Stimulated activated CD4-positive, alpha-beta T cell treated with anti-CD3 and anti-CD28 coated beads, TNF-alpha, amount 100 ng/mL, for 4 hours (primary cell): ENCODE measurements at places on chromosomes 7 and 10.

- no peak for DNase-seq
Observed at GRCh38 chr10:10587744-10588393, 429.8 kb upstream of the CELF2 start.

DNA sequence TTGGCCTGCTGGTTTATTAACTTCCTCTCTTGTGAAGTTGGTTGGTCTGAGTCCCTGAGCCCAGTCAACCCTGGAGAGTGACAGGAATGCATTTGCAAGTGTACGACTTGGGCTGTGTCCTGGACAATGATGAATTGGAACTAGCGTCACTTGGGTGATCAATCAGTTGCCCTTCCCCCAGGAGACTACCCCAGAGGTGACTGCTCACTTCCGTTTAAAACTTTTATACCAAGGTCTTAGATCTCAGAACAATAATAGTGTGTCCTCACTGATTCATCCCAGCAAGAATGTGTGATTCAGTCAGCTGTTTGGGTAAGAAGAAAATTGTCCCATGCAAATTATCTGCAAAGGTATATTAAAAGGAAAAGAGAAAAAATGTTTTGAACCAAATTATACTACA is 102.9 kb upstream of the ARMC3 start:
- DNase-seq, result no peak

GRCh38 chr10:60810437-60811182 is 32.3 kb downstream of the CDK1 start:
- no peak for DNase-seq

GRCh38 chr10:34323192-34323591 is 491.9 kb downstream of the PARD3 start:
- no peak for DNase-seq

- no peak for DNase-seq
Observed at GRCh38 chr7:19224951-19225350, 79.7 kb upstream of the FERD3L start.

- DNase-seq, result no peak
Observed at GRCh38 chr7:40232242-40232893, 97.6 kb downstream of the SUGCT start.

DNA sequence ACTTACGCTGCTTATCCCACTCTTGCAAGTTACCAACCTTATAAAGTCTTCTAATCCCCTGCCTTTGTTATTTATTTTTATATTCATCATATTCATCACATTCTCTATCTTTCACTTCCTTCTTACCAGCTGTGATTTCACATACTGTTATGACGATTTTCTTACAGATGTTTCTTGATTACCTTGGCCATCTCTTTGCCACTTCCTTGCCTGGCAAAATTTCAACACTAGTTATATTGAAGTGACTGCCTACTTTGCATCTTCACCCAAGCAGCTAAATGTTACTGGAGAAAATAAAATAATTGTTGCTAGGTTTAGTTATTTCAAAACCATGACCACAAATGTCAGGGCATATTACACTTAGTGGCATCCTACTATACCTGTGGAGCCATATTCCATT is 8.8 kb upstream of the STEAP4 start:
- no peak for DNase-seq

GRCh38 chr10:106114656-106115186 is 1049.8 kb downstream of the SORCS1 start:
- DNase-seq, result no peak

DNA sequence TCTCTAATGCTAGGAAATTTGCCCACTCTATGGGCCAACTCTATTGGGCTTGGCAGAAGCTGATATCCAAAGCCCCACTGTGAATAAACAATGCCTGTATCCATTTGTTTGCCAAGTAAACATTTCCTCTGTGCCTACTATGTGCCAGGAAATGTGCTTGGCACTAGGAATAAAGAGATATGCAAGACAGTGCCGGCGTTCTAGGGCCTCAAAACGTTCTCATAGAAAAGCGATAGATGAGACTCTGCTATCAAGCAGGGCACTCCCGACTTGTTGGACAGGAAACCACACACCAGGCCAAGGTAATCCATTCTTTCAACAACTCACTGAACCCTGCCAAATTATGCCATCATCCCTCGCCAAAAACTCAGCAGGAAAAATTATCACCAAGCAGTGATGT is 196.7 kb downstream of the IPMK start:
- DNase-seq, result no peak

DNA sequence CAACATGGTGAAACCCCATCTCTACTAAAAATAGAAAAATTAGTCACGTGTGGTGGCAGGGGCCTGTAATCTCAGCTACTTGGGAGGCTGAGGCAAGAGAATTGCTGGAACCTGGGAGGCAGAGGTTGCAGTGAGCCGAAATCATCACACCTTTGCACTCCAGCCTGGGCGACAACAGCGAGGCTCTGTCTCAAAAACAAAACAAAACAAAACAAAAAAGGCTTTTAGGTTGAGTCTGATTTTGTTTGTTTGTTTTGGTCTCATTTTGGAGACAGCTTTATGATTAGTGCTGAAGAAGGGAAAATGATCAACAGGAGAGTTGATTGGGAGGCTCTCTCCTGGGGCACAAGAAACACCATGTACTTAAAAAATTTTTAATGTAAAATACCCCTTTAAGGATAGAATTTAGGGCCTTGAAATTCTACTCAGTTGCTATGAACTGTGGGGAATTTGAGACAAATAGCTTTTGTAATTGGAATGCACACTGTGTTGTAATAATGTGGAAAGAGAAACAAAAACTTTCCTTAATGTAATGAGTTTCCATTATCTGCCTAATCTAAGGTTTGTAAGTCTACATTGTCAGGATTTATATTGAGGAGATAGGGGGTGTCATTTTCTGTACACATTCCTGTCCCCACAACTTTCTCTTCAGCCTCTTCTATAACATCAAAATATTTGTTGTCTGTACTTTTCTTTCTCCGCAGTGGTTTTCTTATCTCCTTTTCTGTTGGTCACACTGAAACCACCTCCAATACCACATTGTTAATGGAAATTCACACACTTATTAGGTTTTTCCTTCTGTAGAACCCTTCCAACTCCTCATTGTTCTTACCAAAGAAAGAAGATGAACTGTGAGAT is 41.3 kb downstream of the ARID5B start:
- no peak for DNase-seq

- no peak for DNase-seq
Observed at GRCh38 chr7:153087498-153087897, 327.9 kb downstream of the ACTR3B start.

DNA sequence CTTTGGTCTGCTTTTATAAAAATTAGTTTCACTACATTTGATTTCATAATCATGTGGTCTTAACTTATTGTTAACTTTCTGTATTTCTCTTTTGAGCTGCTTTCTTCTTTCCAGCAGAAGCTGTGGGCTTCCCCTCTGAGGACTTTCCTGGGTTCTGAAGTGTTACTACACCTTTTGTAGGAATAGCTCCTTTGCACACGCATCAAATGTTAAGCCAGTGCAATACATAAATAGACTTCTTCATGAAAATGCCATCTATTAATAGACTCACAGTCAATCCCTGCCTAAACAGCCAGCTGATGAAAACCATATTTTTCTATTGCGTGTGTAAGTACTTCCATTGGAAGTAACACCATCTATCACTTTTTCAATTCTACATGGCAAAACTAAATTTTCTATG is 1.5 kb downstream of the ABCB4 start:
- DNase-seq, result no peak

- DNase-seq, result no peak
Observed at GRCh38 chr10:49502358-49502757, 36.6 kb downstream of the ERCC6 start.

DNA sequence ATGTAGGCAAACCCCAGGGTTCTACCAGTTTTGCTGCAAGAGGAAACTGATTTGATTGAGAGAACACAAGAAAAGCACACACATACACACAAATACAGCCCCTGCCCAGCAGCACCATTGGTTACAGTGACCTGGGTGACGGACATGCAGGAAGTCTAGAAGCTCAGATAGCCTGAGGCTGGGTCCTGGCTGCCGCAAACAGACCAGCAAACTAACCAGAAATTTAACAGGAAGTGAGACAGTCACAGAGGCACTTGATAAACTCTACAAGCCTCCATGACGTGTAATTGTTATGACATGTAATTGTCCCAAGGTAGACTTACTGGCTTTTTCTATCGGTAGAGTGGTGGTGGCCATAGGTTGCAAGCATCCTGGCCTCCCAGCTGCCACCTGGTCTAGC is 58.9 kb downstream of the PRKAR2B start:
- no peak for DNase-seq
